ENCODE measurements at places on chromosomes 6 and 20. TPM values are rescaled to one million over a fixed set of nuclear protein-coding genes. Genes with fewer than 3 reads are reported as not detected.

Gene SPATA25
- total RNA-seq, result 1.3 TPM

DNA sequence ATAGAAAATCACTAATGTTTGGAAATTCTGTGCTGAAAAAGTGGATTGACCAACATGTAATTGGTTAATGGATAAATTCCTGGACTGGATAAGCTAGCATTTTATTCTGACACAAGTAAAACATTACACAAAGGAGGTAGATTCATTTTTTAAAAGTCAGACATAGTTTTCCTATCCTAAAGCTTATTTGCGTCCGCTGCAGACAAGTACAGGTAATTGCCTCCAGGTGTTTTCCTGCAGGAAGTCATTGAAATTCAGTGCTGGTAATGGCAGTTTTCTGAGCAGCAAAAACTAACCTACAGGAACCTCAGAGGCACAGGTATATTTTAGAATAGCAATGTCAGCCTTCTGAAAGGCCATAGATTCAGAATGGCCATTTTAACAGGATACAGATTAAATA, 20.0 kb upstream of the HIVEP1 start:
- no peak for DNase-seq

Gene VSX1
- total RNA-seq, result 0.11 TPM

Gene DUSP15
- 7.8 TPM for total RNA-seq

Gene RAET1L
- not detected for total RNA-seq

GRCh38 chr6:7282097-7282906, 30.7 kb downstream of the SSR1 start:
- DNase-seq, result no peak

- no peak for DNase-seq
Measured at GRCh38 chr6:31285486-31285885, 13.6 kb upstream of the HLA-C start.

Gene TMEM200A
- total RNA-seq, result 13.6 TPM

- DNase-seq, result no peak
Measured at GRCh38 chr6:111823831-111824607, 49.2 kb downstream of the FYN start.

DNA sequence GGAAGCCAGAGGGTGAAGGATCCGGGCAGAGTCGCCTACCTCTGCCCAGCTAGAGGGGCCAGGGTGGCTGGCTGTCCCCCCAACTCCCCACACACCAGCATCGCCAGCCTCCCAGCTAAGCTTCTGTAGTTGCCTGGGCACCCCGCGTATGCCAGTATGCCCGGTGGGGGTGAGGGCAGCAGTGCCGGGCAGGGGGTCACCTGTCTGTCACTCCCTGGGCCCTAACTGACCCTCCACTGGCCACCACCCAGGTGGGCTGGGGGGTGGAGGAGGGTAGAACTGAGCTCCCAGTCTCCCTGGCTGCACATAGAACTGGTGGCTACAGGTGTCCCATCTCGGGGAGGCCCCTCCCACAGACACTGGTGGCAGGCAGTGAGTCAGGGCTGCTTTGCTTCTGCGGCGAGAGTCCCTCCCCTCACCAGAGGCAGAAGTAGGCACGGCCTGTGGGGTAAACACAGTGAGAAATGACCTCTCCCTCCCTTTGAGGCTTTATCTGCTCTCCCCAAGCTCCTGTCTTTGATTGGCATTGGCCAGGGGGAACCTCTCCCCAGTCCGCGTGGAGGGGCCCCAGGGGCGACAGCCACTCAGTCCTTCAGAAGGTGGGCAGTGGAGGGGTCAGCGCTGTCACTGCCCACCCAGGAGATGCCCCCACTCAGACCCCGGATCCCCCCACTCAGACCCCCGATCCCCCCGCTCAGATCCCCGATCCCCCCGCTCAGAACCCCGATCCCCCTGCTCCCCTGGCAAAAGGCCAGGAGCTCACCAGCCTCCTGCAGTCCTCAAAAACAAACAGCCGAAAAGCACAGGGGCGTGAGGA, 2.5 kb downstream of the NTSR1 start:
- DNase-seq, result no peak

GRCh38 chr6:167350731-167351655, 26.1 kb downstream of the TTLL2 start:
- peak; percentile 87 for DNase-seq

Gene EYS
- total RNA-seq, result 4.5 TPM

GRCh38 chr6:167762259-167762962, 64.3 kb upstream of the AFDN start:
- no peak for DNase-seq

Gene SLC22A2
- total RNA-seq, result 6.7 TPM

- DNase-seq, result peak; percentile 47
Measured at GRCh38 chr20:42530855-42531448, 658.8 kb downstream of the PTPRT start.

DNA sequence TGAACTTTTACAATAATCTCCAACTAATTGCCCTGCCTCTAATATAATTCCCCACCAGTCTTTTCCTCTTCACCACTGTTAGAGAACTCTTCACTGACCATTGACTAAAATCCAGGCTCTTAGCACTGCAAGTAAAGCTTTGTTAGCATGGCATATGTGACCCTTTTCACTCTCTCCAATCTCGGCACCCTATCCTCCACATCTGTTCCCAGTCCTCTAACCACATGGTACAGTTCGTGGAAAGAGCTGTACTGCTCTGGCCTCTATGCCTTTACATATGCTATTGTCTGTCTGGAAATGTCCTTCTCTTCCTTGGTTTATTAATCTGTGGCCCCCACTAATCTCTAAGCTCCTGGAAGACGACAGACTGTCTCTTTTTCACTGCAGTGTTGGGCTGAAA, 63.0 kb upstream of the EIF2S2 start:
- DNase-seq, result no peak

GRCh38 chr20:24972341-24972740, 20.2 kb downstream of the APMAP start:
- DNase-seq, result no peak

DNA sequence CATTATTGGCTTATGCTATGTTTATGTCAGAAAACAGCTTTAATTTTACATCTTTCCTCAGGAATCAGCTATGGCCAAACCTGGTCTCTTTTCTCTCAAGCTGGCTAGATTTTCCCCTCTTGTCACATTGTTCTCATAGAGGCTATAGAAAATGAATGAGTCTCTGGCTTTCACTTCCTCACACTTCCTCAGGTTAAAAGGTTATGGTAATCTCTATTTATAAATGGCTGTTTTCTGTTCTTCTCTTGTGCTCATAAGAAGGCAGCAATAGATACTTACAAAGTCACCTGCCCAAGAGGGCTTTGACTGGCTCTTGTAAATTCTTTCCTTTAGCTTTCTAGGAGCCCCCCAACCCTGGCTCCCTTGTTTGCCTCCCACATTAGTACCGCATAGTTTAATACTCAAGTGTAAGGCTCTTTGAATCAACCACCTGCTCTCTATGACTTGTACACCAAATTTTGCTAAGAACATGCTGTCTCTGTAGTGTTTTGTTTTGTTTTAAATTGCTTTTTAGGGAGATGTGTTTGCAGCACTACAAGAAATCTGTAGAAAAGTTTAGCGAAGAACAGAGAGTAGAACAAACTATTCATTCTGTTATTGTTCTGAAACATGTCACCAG, 897.4 kb upstream of the CITED2 start:
- no peak for DNase-seq

Gene ADAM33
- 21.1 TPM for total RNA-seq

DNA sequence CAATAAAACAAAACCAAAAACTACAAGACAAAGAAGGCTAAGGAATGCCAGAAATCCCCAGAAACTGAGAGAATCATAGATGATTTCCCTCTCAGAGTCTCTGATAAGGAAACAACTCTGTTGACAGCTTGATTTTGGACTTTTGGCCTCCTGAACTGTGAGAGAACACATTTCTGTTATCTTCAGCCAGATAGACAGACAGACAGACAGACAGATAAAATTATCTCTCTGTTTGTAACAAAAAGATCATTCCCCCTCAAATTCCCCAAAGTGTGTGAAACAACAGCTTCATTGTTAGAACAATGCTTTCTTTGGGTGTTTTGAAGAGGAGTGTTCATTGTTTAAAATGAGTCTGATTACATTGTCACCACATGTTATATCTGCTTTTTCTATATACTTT, 148.2 kb downstream of the BCKDHB start:
- no peak for DNase-seq

DNA sequence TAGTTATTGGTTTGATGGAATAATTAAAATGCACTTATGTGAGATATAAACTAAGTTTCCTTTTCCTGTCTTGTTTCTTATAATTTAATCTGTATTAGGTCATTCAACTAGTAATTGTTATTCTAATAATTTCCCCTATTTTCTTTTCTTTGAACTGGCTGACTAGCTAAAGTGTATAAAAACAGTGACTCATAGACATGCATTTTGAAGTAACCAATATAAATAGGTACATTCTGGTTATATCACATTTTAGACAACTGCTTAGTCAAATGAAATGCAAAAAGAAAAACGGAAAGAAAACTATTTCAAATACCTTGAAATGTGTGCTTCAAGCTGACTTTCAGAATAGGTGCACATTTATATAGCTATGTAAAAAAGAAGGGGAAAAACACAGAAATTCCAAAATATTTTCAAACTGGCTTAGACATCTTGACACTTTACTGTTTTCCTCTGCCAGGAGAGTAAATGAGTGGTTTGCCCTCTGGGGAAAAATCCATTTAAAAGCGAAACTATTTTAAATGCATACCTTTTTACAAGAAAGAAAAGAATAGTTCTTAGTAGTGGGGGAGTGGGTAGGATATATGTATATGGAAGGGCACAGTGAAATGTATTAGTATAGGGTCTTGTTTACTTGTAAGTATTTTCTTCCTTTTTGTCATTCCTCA, 28.3 kb downstream of the KCNQ5 start:
- no peak for DNase-seq

- DNase-seq, result no peak
Measured at GRCh38 chr6:13141387-13141786, 186.9 kb downstream of the TBC1D7 start.

DNA sequence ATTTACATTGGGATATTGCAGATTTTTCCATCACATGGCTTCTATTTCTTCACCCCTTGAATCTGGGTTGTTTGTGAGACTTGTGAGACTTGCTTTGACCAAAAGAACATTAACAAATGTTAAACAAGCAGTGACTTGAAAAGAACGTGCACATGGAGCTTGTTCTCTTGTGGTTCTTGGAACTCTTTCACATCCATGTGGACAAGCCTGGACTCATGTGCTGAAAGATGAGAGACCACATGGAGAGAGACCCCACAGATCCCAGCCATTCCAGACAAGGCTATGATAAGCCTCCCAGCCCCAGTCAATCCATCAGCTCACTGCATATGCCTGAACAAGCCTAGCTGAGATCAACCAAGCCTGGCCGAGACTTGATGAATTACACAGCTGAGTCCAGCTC, 1365.7 kb upstream of the GJE1 start:
- DNase-seq, result no peak

- no peak for DNase-seq
Measured at GRCh38 chr6:137647762-137648447, 153.7 kb upstream of the OLIG3 start.

- DNase-seq, result no peak
Measured at GRCh38 chr6:166958926-166959861, 2.8 kb upstream of the RNASET2 start.

Gene ARMH2
- total RNA-seq, result not detected

GRCh38 chr6:170497841-170498301, 55.2 kb downstream of the PSMB1 start:
- no peak for DNase-seq

DNA sequence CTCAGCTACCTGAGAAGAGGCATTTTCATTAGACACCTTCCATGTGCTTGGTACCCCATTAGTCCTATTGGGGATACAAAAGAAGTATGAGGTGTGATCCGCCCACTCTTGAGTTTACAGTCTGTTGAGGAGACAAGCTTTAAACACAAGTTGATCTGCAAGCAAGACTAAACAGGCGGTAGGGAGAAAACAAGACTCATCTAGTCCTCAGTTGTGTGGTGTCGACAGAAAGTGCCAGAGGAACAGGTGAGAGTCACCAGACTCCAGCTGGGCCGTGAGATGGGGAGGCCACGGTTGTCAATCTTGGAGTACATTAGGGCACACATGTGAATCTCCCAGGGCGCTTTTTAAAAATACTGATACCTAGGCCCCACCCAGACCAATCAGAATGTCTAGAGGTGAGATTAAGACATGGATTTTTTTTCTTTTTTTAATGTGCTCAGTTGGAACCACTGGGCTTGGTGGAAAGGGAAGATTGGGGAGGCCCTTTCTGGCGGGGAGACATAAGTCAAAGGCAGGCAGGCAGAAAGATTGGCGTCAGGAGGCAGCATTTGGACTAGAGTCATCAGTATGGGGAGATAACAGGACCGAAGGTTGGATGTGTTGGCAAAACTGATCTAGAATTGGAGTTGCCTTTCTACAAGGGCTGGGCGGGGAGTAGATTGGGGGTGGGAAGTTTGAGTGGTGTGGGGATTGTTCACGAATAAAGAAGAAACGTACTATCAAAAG, 10.4 kb downstream of the E2F3 start:
- DNase-seq, result no peak

DNA sequence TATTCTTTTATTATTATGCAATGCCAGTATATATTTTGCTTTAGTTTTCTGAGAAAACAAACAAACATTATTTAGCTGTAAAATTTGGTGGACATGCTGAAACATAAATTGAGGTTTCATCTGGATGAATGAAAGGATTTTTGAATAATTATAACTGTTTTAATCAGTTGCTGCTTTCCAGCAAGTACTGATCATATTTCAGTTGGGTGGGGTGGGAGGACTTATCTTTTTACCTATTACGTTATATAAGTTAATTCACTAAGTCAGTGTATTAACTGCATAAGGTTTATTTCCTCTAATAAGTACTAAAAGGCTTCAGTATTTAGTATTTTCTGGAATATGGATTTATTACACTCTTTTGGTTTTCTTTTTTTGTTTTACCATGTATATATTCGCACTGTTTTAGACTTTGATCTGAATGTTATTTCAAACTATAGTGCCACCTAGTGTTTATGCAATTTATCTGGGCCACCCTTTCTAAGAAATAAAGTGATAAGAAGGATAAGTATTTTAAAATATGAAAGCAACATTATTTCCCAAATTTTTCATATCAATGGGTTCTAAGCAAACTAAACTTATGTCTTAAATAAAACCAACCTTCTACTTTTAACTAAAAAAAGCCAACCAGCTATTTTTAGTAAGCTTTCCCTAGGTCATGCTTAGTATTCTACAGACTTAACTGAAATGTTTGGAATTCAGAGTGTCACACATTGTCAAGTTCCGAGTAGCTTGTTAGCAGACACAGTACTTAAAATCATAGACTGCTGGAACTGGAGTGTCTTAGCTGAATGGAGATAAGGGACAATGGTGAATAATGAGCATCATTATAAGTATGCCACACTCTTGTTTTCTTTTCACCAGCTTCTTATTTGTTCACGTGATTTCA, 105.4 kb upstream of the MCHR2 start:
- no peak for DNase-seq

GRCh38 chr6:14067656-14068055, 49.9 kb upstream of the CD83 start:
- no peak for DNase-seq

- DNase-seq, result peak; percentile 69
Measured at GRCh38 chr20:49701241-49701790, 12.4 kb downstream of the B4GALT5 start.

Gene SLC39A7
- total RNA-seq, result 87.3 TPM

GRCh38 chr6:125679128-125679527, 70.3 kb upstream of the HEY2 start:
- no peak for DNase-seq

Gene MCHR2
- 0.20 TPM for total RNA-seq
